Activated CD4-positive, CD25-positive, alpha-beta regulatory T cell (primary cell): ENCODE measurements at places on chromosomes 6 and 20.

GRCh38 chr6:126030045-126030444 is 43.7 kb downstream of the TRMT11 start:
- no peak for DNase-seq

GRCh38 chr6:42454428-42454791 is 2.7 kb upstream of the TRERF1 start:
- no peak for DNase-seq

GRCh38 chr6:31545291-31545690 is 1.1 kb downstream of the ATP6V1G2 start:
- DNase-seq, result no peak

DNA sequence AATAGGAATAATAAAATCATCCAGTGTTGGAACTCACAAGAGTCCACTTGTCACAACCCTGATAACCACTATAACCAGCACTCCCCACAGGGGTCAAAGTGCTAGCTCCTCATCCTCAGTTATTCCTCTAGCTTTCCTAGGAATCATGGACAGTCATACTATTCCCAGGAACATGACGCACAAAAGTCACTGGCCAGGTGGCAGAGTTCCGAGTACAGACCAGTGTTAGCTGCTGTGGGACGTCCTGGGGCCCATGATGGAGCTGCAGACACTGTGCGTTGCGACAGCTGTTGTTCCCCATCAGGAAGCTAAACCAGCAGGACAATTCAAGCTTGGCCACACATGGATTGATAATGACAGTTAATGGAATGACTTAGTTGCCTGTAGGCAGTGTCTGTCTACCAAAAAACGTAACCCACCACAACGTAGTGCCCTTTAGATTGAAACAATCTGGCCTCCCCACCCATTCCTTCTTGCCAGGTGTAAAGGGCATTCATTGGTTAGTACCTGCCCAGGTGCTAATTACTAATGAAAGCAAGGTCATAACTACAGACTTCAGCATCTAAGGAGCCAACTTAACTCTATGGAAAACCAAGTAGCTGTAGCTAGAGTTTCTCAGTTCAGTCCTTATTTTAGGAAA is 17.4 kb downstream of the EZR start:
- DNase-seq, result no peak

DNA sequence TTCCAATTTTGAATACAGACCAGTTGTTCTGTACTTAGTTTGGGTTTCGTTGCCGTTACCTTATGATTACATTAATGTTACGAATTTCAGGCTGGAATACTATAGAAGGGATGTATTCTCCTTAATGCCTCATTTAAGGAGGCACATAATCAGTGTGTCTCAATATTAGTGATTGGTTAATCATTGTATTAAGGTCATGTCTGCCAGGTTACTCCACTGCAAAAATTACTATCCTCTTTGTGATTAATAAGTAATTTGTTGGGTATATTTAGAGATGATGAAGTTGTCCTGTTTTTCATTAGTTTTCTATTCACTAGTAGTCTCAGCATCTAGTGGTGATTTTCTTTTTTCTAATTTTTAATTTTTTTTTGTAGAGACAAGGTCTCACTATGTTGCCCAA is 66.3 kb downstream of the CBFA2T2 start:
- no peak for DNase-seq

DNA sequence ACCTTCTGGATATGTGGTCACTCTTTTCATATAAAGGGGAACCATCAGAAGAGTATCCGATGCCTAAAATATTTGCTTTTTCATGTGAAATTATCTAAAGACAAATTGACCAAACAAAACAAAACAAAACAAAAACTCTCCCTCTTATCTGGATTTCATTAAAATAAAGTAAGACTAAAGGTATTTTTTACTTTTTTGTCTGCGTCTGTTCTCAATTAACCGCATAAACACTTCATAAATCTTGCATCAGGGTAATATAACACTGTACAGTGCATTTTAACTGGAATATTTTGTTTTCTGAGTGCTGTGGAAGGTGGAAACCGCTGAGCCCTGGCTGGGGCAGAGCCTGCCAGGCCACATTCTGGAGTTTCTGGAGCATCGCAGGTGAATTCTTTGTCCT is 234.1 kb upstream of the ZFP64 start:
- no peak for DNase-seq

GRCh38 chr20:32034581-32035425 is 17.2 kb upstream of the HCK start:
- no peak for DNase-seq

GRCh38 chr20:43416591-43417228 is 41.0 kb upstream of the SRSF6 start:
- DNase-seq, result no peak

GRCh38 chr6:25478973-25479372 is 173.0 kb upstream of the SCGN start:
- DNase-seq, result no peak

GRCh38 chr6:6346427-6347023 is 26.1 kb upstream of the F13A1 start:
- DNase-seq, result no peak

GRCh38 chr6:161273274-161273751 is 548 bp downstream of the AGPAT4 start:
- DNase-seq, result peak; percentile 31

GRCh38 chr6:6882592-6882991 is 225.2 kb upstream of the RREB1 start:
- no peak for DNase-seq

DNA sequence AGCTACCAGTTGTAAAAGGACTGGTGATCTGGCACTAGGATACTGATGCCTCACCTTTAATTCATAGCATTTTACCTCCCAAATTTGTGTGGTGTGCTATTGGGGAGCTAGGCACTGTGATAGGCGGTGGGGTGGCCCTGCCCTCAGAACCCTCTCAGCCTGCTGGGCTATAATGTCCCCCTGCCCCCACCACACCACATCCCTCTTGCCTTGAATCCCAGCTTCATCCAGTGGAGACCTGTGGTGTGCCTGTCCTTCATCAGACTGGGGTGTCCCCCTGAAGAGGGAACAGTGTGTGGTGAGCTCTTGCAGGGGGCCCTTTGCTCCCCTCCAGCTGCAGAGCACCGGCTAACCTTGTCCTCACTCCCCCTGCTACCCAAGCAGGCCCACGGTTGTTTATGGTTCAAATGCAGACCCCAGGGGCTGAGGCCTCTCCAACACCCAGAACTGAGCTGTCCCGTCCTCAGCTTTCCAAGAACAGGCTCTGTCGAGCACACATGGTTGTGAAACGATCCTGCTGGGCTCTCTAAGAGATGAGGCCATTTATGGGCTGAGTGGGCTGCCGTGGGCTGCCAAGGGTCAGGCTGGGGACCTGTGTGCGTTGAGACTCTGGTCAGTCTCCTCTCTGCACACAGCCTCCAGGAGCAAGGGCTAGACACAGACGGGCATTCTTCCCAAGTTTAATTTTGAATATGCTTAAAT is 26.9 kb upstream of the VEGFA start:
- DNase-seq, result no peak

GRCh38 chr6:43993881-43994523 is 133.2 kb downstream of the MRPL14 start:
- no peak for DNase-seq

GRCh38 chr20:22346716-22347115 is 237.7 kb downstream of the FOXA2 start:
- no peak for DNase-seq

GRCh38 chr20:63610581-63611435 is 16.1 kb downstream of the GMEB2 start:
- DNase-seq, result no peak

GRCh38 chr6:47179286-47179685 is 130.4 kb downstream of the TNFRSF21 start:
- DNase-seq, result no peak

DNA sequence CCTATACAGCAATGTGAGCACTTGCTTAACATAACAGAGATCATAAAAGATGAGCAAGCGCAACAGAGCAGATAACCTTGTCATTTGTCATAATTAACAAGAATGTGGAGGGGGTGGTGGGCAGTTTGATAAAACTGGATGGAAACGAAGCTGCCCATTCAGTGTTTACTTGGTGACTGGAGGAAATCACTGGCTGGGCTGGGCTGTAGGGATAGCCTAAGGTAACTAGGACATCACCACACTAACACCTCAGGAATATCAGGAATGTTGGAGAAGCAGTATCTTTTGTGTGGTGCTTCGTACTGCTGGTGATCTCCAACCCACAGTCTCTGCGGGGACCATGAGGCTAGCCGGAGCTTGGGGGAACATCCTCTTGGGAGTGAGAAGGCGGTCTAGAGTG is 218.4 kb downstream of the HIVEP2 start:
- no peak for DNase-seq
